ENCODE measurements at places on chromosomes 2 and 18.
A peak's percentile ranks its signal among the peaks of the same experiment; 100 is the strongest.

DNA sequence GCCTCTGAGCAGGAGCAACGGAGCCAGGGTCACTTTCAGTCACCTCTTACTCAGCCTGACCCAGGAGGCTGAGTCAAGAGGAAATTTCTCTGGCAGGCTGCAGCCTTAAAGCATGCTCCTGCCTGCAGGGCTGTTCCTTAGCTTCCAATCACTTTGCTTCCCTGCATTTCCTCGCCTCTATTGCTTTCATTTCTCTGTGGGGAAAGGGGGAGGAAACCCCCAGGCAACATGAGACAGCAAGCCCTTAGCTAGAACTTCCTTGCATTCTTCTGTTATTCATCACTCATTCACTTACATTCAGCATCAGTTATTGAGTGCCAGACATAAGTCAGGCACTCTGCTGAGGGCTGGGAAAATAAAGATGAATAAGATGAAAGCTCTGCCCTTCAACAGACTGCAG, 13.0 kb downstream of the XDH start:
- peak; percentile 98 for DNase-seq

DNA sequence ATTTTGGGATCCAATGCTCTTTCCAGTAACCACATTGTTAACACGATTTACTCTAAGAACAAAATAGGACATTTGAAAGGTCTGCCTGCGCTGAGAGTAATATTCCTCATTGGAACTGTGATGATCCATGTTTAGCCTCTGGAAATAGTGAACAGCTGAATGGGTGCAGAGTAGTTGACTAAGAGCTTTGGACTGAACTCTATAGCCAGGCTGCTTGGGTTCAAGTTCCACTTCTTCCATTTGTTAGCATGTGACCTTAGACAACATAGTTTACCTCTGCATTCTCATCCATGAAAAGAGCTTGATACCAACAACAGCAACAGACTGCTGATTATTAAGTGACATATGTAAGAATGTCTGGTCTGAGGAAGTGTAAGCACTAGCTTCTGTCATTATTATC, 128.3 kb upstream of the MMADHC start:
- DNase-seq, result no peak

DNA sequence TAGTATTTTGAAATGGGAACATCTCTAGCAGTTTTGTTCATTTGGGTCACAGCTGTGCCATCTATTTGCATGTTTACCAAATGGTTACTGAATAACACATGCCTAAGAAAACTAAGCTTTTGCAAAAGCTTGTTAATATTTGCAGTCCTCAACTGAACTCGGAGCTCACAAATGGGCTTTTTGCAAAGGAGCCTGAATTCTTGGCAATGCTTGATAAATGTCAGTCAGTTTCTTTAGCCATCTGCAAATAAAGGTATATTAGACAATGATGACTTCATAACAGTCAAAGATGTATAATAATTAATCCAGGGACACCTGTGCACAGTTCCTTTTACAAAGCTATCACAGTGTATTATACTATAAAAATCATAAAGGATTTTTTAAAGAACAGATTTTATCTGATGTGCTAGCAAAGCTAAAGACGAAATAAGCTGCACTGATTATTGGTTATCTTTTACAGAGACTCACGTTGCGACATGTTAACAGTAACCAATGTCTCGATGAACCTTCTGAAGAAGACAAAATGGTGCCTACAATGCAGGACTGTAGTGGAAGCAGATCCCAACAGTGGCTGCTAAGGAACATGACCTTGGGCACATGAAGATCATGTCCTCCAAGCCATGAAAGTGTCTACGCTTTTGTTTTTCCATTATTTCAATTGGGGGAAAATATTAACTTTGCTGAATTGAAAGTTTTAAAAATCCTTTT, 248.4 kb upstream of the KCNJ3 start:
- no peak for DNase-seq

- no peak for DNase-seq
These were observed 37.4 kb upstream of the C1D start for GRCh38 chr2:68100189-68100588.

- no peak for DNase-seq
These were observed 108.3 kb downstream of the SMAD7 start for GRCh38 chr18:48842259-48843061.

- DNase-seq, result no peak
These were observed 37.3 kb downstream of the FER1L5 start for GRCh38 chr2:96679848-96680247.

GRCh38 chr2:208415255-208415654, 8.7 kb downstream of the PTH2R start:
- no peak for DNase-seq

GRCh38 chr2:70468878-70469277, 84.7 kb downstream of the TGFA start:
- DNase-seq, result no peak

DNA sequence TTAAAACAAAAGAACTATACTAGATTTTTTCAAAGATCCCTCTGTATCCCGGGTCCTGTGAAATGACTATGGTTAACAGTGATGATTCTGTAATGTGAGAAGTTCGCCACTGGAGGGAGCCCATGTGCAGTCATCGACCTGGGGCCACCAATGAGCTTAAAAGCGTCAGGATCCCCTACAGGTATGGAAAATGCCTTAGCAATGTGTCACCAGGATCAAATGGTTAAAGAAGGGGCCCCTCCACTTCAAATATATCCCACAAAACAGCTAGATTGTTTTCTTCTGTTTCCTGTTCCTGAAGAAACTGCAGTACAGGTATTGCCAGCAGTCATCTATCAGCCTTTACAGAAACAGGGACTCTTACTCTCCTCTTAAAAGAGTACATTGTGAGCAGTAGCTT, 15.3 kb downstream of the CHRNA1 start:
- peak; percentile 52 for DNase-seq

- DNase-seq, result no peak
These were observed 14.6 kb downstream of the ASAP2 start for GRCh38 chr2:9221223-9221622.

GRCh38 chr2:161988589-161988988, 85.4 kb downstream of the DPP4 start:
- peak; percentile 16 for DNase-seq

DNA sequence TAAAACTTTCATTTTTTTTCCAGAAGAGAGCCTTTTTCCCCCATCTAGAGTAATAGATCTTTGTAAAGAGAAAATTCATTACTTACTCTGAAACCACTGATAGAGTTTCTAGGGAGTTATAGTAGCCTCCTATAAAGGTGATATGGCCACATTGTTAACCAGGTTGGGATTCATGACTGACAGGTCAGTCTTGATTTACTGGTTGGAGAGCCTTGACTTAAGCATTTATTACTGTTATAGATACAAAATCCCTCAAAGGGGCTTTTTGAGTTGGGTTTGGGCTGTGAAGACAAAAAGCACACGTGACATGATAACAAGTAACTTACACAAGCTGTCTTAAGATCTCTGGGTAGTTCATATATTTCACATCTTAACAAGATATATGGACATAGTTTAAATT, 141.0 kb downstream of the GREB1L start:
- DNase-seq, result no peak

DNA sequence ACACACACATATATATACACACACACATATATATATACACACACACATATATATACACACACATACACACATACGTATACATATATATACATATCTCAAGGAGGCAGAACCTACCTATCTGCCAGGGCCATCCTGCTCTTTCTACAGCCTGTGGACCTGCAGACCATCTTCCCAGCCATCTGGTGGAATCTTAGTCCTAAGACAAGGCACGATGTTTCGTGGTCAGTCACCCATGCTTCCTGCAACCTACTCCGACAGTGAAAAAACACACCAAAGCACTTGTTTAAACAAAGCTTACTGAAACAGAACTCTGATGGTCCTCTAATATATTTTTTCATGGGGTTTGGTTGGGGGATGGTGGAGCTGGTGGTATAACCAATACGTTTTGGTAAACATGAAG, 164.2 kb upstream of the ZNF521 start:
- no peak for DNase-seq

DNA sequence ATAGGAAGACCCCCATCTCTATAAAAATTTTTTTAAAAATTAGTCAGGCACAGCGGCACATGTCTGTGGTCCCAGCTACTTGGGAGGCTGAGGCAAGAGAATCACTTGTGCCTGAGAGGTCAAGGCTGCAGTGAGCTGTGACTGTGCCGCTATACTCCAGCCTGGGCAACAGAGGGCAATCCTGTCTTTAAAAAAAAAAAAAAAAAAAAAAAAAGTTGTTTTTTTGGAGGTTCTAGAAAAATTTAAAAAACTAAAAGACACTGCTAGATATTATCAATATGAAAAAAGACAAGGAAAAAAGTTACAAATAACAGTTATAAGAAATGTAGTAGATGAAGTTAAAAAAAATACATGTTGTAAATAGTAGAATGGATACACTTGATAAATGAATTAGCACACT, 56.1 kb upstream of the C2orf15 start:
- no peak for DNase-seq

DNA sequence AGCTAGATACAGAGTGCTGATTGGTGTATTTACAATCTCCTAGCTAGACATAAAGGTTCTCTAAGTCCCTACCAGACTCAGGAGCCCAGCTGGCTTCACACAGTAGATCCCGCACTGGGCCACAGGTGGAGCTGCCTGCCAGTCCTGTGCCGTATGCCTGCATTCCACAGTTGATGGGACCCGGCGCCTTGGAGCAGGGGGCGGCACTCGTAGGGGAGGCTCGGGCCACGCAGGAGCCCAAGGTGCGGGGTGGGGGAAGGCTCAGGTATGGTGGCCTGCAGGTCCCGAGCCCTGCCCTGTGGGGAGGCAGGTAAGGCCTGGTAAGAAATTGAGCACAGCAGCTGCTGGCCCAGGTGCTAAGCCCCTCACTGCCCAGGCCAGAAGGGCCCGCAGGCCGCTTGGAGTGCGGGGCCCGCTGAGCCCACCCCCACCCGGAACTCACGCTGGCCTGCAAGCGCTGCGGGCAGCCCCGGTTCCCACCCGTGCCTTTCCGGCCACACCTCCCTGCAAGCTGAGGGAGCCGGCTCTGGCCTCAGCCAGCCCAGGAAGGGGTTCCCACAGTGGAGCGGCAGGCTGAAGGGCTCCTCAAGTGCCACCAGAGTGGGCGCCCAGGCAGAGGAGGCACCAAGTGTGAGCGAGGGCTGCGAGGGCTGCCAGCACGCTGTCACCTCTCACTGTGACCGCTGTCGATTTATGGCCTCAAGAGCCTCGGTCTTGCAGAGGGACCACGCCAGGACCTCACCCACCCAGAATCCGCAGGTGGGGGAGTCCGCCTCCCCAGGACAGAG, 76.5 kb downstream of the MEX3C start:
- DNase-seq, result no peak

DNA sequence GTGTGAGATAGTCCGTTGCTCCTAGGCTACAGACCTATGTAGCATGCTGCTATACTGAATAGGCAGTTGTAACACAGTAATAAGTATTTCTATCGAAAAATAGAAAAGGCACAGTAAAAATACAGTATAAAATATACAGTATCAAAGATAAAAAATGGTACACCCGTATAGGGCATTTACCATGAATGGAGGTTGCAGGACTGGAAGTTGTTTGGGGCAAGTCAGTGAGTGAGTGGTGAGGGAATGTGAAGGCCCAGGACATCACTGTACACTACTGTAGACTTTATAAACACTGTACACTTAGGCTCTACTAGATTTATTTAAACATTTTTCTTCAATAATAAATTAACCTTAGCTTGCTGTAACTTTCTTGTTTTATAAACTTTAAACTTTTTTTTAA, 3.5 kb downstream of the MAP3K20 start:
- DNase-seq, result no peak

DNA sequence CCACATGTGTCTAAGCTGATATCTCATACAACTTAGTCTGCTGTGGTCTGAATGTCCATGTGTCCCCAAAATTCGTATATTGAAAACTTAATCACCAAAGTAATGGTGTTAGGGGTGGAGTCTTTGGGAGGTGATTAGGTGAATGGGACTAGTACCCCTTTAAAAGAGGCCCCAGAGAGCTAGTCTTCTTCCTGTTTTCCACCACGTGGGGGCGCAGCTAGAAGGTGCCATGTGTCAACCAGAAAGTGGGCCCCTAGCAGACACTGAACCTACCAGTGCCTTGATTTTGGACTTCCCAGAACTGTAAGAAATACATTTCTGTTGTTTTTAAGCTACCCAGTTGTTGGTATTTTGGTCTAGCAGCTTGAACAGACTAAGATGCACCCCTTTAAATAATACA, 86.6 kb downstream of the ASB1 start:
- DNase-seq, result peak; percentile 51

DNA sequence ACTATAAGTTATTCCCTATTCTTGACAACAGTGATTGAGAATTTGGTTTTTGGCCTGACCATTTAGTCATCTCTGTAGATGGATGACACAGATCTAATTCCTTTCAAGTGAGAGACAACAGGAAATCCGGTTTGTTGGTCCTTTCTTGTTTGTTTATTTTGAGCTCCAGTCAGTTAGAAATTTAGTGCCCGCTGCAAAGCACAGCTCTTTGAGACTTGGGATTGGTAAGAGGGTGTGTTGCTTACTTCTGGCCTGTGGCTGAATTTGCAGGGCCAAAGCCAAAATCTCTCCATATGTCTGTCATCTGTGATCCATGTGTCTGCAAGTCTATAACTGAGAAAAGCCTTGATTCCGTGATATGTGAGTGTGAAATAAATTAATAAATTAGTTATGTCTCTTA, 74.3 kb downstream of the BIN1 start:
- peak; percentile 16 for DNase-seq

DNA sequence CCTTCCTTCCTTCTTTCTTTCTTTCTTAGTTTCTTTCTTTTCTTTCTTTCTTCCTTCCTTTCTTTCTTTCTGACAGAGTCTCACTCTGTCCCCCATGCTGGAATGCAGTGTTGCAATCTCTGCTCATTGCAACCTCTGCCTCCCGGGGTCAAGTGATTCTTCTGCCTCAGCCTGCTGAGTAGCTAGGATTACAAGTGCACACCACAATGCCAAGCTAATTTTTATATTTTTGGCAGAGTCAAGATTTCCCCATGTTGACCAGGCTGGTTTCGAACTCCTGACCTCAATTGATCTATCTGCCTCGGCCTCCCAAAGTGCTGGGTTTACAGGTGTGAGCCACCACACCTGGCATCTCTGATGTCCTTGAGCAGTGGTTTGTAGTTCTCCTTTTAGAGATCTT, 48.5 kb downstream of the IL1R2 start:
- no peak for DNase-seq

DNA sequence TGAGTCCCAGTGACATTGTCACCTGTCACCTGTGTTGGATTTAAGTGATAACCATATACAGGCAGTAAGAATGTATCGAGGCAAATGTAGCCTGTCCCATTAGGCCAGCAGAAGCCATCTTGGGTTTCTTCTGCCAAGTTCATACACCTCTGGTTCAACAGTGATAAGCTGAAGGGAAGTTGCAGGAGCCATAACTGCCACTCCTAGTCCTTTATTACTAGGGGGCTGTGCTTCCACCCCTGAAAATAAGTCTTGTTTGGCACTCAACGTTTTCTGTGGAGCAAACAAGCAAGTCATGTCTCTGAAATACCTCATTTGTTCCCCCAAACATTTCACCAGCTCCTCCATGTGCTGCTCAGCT, 58.1 kb upstream of the ALPP start:
- DNase-seq, result no peak

DNA sequence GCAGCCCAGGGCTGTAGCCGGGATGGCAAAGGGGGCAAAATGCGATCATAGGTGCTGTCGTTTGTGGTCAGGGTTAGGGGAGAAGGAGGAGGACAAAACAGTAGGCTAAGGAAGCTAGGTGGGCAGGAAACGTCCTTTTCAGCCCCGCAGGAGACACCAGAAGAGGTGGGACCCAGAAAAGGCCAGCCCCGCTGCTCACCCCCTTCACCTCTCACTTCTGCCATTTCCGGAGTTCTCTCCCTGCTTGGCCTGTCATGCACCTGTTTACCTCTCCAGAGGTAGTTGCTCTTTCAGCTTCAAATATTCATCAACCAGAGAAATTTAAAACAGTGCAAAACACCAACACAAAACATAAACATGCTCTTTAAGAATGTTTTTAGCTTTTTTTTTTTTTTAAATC, 849 bp downstream of the AQP4 start:
- DNase-seq, result no peak

Data from fibroblast of skin of right quadriceps (primary cell).